ENCODE measurements at places on chromosomes 6 and 20. TPM values are rescaled to one million over a fixed set of nuclear protein-coding genes. Genes with fewer than 3 reads are reported as not detected.

- DNase-seq: no peak
These were observed 891.4 kb downstream of the TFAP2A start for GRCh38 chr6:9523462-9523861.

DNA sequence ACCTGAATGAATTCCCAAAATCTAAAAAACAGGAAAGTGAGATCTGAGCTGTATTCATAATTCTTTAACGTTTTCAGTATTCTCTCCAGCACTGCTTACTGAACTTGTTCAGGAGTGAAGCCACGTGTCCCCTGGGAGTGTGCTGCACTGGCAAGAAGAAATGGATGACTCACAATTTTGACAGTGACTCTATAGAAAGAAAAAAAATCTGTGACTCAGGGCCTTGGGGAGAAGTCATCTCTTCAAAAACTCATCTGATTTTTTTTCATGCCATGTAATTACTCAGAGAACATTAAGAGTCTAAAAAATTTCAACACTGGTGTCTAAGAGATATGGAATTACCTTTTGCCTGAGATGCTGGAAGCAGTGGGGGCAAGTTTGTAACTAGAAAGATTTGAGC, 39.7 kb downstream of the ANKEF1 start:
- DNase-seq: peak; percentile 93

- no peak for DNase-seq
These were observed 645.6 kb downstream of the RNF144B start for GRCh38 chr6:19032591-19033295.

- DNase-seq: no peak
These were observed 29.1 kb downstream of the TRAM2 start for GRCh38 chr6:52547647-52548352.

DNA sequence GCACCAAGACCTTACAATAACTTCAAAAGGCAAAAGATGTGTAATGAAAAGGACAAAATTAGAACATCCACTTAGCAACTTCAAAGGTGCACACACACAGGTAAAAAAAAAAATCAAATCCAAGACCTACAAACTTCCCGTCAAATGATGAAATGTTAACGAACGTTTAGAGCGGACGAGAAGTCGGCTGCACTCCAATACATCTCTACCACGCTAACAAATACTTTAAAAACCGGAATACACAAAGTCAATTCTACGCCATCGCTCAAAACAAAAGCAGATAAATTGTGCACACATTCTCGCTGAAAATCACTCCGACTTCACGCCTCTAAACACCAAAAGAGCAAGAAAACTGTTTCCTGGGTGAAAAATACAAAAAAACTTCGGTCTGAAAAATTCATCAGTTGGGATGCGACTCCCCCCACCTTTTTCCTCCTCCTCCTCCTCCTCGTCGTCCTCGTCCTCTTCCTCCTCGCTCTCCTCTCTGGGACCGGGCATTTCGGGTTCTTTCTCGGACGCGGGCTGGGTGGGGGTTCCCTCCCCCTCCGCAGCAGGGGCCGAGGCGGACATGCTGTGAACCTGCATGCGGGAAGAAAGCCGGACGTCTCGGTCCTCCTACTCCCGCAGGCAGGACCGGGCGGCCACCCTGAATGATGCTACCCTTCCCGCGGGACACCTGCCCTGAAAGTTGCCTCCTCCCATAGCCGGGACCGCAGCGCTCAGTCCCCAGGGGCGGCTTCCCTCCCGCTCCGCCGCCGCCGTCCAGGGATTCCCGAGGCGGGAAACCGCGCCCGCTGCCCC, 712 bp downstream of the DEK start:
- peak; percentile 75 for DNase-seq

GRCh38 chr20:57810511-57811373, 100.9 kb upstream of the PMEPA1 start:
- no peak for DNase-seq

The SOX12 gene
- total RNA-seq: 18.0 TPM

The NFS1 gene
- total RNA-seq: 79.6 TPM

The SLC17A1 gene
- total RNA-seq: not detected

The IYD gene
- total RNA-seq: not detected

The WDR46 gene
- total RNA-seq: 91.1 TPM

The GHRH gene
- total RNA-seq: not detected
